Stimulated activated CD8-positive, alpha-beta memory T cell treated with anti-CD3 and anti-CD28 coated beads, Interleukin-7, amount 100 ng/mL, for 4 hours (primary cell): ENCODE measurements at places on chromosomes 12 and 14.

DNA sequence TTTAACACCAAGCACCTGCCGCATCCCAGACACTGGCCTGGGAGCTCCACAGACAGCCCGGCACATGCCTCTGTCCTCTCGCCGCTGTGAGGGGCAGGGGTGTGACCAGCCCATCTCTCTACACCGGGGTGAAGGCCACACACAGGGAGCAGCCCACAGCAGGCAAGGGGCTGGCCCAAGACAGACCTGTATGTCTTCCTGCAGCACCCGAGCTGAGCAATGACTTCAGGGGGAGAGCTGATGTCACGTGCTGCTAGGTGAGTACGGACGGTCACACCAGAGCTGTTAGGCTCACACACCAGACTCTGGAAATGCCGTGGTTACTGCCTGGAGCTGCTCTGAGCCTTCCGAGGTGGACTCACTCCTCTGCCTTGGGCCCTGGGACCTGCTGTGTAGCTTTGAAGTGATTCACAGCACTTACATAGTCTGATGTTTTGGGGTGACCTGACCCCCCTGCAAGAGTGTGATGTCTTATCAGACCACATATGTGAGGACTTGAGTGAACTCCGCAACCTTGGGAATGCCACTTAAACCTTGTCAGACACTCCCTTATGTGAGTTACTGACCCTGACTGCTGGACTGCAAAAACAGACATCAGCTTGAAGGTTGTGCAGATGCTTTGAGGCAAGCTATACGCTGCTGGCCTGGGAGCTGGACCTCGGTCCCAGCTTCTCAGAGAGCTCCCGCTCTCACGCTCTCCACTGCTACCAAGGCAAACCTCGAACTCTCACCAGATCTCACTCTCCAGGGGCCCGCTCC, 1.8 kb downstream of the XRCC3 start:
- DNase-seq, result no peak

DNA sequence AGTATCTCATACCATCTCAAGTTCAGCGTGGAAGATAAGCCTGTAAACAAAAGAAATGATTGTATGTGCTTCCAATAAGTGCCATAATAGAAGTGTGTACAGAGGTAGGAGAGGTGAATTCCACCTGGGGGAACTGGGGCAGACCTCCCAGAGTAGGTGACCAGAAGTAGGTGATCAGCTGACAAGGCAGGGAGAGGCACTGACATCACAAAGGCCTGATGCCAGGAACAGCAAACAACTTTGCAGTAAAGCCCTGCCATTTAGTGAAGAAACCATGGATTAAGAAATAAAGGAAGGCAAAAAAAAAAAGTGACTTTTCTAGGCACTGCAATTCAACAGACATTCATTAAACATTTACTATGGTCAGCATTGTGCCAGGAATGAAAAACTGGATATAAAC, 31.1 kb downstream of the NR1H4 start:
- no peak for DNase-seq

GRCh38 chr14:23005451-23006187, 4.3 kb downstream of the C14orf93 start:
- DNase-seq, result no peak

GRCh38 chr14:103149351-103150237, 26.3 kb downstream of the TNFAIP2 start:
- DNase-seq, result no peak

DNA sequence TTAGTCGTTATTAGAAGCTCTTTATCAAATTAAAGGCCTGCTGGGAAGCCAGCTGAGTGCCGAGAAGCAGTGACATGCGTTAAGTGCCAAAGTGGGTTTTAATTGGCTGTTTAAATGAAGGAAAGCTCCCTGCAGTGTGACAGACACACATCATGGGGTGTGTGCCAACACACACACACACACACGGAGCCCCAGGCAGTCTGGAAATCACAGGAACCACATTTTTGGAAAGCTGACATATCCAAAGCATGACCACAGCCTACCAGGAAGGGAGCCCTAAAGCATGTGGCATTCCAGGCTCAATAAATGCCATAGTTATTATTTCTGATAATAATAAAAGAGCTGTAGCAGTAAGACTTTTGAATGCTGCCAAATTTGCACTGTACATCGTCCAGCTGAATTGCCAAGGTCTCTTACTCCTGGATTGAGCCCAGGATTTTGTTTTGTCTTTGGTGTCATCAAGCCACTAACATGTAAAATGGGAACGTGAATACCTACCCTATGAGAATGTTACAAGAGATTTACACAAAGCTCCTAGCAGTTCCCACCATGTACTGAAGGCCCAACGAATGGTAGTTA, 135.1 kb downstream of the TMEM30B start:
- no peak for DNase-seq
